ENCODE measurements at places on chromosomes 11 and 22.

- no peak for DNase-seq
These were observed 144.6 kb upstream of the RASSF10 start for GRCh38 chr11:12864316-12865156.

GRCh38 chr11:35162745-35163144 is 23.8 kb downstream of the CD44 start:
- no peak for DNase-seq

- no peak for DNase-seq
These were observed 55.9 kb upstream of the CCDC188 start for GRCh38 chr22:20206709-20207215.

GRCh38 chr11:116649268-116649667 is 123.5 kb downstream of the BUD13 start:
- no peak for DNase-seq

DNA sequence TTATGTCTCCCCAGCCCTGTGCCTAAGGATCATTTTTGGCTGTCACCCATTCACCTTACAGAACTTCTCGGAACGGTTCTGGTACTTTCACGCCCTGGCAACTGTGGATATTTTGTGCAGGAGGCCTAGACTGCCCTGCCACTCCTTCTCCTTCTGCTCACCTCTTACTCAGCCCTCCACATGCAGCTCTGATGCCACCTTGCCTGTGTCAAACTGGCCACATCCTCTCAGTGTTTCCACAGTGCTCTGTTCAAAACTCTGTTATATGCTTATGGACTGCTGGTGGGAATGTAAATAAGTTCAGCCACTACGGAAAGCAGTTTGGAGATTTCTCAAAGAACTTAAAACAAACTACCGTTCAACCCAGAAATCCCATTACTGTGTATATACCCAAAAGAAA is 100.8 kb upstream of the MTMR2 start:
- no peak for DNase-seq

GRCh38 chr11:64007160-64007628 is 21.0 kb downstream of the OTUB1 start:
- no peak for DNase-seq

- DNase-seq = no peak
These were observed 41.2 kb downstream of the NXPE2 start for GRCh38 chr11:114719562-114719961.

DNA sequence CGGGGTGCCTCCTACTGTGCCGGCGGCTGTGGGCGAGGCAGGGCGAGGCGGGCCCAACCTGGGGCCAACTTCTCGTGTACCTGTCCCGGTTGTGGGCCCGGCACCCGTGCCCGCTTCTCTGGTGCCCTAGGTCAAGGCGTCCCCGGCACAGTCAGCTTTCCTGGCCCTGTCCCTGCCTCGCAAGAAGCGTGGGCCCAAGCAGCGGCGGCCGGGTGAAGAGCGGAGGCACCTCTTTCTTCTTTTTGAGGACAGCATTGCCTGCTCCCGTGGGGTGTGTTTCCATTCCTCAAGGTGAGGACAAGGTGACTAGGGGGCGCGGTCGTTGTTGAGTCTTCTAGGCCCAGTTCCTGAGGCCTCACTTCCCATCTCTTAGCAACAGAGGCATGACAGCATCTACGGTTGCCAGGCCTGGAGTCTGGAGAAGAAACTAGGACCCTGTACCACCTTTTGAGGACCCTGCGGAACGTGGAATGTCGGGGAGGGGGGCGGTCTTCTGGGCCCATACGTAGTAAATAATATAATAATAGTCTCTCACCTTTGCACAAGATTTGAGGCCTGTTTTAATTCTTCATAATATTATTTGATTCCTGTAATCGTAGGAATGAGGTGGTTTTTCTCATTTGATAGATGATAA is 418 bp downstream of the ACO2 start:
- DNase-seq = no peak

DNA sequence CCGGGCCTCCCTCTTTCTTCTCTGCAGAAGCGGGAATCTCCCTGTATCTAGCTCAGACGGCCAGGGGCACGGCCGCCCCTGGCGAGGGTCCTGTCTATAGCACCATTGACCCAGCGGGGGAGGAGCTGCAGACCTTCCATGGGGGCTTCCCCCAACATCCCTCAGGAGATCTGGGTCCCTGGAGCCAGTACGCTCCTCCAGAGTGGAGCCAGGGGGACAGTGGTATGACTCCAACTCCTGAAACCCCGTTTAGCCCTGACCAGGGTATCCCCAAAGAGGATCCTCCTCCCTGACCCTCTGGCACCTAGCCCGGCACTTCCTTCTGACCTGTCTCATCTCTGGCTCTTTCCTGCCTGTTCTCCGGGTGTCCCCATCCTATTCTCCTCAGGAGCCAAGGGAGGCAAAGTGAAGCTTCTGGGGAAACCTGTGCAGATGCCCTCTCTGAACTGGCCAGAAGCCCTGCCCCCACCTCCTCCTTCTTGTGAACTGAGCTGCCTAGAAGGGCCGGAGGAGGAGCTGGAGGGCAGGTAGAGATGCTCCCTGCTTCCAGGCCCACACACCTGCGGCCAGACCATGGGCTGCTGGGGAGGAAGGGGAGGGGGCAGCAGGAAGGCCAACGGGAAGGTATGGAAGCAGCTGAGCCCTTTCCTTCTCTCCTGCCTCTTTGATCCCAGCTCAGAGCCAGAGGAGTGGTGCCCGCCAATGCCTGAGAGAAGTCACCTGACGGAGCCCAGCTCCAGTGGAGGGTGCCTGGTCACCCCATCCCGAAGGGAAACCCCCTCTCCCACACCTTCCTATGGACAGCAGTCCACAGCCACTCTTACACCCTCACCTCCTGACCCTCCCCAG is 12.9 kb downstream of the ROBO3 start:
- no peak for DNase-seq

All from germinal center (tissue), 1 donor.